ENCODE measurements at places on chromosomes 16 and 17. TPM values are rescaled to one million over a fixed set of nuclear protein-coding genes. Genes with fewer than 3 reads are reported as not detected.

Gene ADORA2B
- total RNA-seq, result 0.57 TPM

Gene NPIPB4
- 25.0 TPM for total RNA-seq

Gene TERB1
- total RNA-seq, result not detected

Gene KRT13
- total RNA-seq, result not detected

Gene RHBDF1
- 20.0 TPM for total RNA-seq

Gene RASL10B
- total RNA-seq, result 23.8 TPM

Gene SYT17
- 0.64 TPM for total RNA-seq

Gene RRAD
- total RNA-seq, result 86.7 TPM

DNA sequence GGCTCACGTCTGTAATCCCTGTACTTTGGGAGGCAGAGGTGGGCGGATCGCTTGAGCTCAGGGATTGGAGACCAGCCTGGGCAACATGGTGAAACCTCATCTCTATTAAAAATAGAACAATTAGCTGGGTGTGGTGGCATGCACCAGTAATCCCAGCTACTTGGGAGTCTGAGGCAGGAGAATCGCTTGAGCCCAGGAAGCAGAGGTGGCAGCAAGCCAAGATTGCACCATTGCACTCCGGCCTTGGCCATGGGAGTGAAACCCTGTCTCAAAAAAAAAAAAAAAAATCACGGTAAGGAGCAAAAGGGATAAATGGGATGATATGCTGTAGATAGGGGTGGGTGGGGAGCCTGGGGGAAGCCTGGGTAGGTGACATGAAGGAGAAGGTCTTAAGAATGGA lies 20.4 kb upstream of the TMEM98 start:
- no peak for DNase-seq

GRCh38 chr16:67853670-67854069 lies 6.2 kb upstream of the CENPT start:
- no peak for DNase-seq

GRCh38 chr17:77496831-77497577 lies 356.2 kb downstream of the SEC14L1 start:
- DNase-seq, result peak; percentile 27

- no peak for DNase-seq
These were observed 17.3 kb downstream of the FA2H start for GRCh38 chr16:74757349-74757748.

GRCh38 chr16:23539984-23540816 lies 16.9 kb downstream of the EARS2 start:
- no peak for DNase-seq

DNA sequence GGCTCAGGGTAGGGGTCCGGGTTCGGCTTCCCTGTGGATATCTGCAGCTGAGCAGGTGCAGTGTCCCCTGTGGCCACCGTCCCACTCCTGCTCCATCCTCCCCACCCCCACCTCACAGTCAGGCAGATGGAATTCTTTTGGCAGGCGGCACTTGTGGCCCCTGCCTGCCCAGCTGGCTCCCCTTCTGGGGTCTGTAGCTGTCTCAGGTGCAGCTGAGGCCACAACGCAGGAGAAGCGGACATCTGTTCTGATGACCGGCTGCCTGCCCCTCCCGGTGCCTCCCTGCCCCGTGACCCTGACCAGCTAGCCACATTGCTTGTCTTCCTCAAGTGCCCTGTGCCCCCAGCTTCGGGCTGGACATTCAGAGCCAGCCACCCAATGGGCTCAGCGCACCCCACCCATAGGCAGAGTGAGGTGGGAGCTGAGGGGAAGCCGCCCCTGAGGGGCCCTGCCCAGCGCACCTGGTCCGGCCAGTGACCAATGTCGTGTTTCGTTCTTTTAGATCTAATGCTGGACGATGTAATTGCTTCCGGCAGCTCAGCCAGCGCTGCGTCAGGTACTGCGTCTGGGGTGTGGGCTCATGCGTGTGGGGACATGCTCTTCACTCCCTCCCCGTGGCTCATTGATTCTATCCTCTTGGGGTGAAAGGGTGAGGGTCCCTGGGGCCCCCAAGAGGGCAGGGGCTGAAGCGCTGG lies 25.2 kb upstream of the ABCC3 start:
- no peak for DNase-seq

DNA sequence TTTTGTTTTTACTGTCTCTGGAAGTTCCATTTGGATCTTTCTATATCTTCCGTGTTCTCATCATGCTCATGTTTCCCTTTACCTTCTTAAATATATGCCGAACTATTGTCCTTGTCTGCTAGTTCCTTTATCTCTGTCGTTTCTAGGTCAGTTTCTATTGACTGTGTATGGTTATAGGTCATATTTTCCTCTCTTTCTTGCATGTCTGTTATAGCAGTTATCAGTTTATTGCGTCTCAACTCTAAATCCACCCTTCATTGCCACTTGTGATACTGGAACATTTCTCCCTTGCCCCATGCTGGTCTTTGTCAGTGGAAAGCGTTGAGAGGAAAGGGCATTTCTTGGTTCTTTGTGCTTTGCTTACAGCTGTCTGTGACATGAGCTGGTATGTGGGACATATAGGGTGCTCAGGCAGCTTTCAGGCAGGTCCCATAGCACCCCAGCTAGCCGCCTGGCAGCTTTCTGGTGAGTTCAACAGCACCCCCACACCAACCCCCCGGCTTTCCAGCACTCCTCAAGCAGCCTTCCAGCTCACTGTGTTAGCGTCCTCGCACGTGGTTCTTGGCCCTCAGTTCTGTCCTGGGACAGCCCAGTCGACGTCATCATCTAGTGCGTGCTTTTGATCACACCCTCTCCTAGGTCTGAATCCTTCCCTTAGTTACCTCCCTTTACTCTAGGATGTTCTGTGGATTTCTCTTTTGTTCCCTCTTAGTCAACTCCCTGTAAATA lies 15.4 kb upstream of the DNASE1 start:
- no peak for DNase-seq
